ENCODE measurements at places on chromosomes 11 and 22.
A peak's percentile ranks its signal among the peaks of the same experiment; 100 is the strongest.

GRCh38 chr11:74086242-74086884, 77.5 kb upstream of the UCP3 start:
- no peak for DNase-seq

GRCh38 chr11:78446210-78446609, 28.6 kb upstream of the GAB2 start:
- no peak for DNase-seq

DNA sequence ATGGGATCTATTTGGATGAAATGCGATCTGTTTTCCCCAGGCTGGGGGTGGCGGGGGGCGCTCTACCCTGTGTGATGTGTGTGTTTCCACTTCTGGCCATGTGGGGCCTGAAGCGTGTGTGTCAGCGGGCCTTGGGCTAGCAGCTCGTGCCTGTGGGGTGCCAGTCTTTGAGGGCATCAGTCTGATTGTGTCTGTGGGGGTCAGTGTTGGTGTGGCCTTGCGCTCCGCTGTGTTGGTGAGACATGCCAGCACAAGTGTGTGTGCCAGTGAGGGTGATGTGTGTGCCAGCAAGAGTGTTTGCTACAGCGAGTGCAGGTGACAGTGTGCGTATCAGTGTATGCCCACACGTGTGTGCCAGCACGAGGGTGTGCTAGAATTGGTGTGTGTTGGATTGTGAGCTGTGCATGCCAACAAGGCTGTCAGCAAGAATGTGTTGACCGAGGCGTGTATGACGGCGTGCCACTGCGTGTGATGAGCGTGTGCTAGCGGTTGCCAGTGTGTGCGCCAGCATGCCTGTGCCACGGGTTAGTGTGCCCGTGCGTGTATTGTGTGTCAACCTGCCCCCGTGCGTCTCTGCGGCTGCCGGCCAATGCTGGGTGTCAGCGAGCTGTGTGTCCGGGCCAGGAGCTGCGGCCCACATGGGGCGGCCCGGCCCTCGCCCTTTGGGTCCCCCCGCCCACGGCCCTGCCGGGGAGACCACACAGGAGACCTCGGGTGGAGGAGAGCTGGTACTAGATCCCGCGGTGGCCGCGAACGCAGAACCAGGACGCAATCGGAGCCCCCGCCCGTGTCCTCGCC, 519 bp downstream of the ARRB1 start:
- no peak for DNase-seq

DNA sequence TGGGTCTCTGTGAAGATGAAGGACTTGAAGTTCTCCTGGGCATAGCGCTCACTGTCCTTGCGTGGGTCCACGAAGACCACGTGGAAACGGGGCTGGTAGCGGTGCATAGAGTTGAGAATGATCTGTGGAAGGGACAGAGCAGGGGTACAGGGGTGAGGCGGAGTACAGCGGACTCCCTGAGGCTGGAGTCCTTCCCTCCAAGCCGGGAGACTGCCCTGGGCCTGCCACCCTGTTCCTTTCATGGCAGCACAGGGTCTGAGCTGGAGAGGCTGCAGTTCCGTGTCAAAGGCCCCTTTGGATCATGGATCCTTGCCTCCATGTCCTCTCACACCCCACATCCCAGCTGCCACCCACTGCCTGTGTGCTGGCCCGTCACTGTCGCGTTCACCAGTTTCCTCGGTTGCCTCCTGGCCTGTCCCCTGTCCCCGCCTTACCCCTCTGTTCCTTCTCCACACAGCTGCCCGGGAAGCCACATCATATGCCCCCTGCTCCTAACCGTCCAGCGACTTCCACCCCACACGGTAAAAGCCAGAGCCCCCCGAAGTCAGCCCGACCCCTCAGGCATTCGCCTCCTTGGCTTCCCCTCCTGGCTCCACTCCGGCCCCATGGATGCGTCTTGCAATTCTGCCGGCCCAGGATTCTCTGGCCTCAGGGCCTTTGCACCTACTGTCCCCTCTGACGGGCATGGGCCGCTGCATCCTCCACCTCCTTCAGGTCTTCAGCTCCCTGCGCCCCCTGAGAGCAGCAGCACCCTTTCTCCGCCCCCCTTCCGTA, 3.4 kb upstream of the NUDT8 start:
- no peak for DNase-seq

DNA sequence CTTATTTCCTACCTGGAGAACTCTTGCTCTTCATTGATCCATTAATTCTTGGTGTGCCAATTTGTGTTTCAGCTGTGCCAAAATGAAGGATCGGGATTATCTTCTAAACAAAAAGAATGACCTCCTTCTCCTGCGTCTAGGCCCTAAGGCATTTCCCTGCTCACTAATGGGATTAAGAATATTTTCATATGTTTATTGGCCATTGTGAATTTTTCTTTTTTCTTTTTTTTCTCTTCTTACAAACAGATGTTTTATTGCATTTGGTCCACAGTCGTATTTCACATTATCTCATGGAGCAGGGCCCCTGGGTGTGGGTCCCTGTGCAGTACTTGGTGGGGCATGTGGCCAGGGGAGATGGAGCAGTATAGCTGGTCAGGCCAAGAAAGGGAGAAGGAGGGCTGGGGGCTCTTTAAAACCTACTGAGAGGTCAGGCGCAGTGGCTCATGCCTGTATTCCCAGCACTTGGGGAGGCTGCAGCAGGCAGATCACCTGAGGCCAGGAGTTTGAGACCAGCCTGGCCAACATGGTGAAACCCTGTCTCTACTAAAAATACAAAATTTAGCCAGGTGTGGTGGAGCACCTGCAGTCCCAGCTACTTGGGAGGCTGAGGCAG, 35.3 kb upstream of the HORMAD2 start:
- no peak for DNase-seq

GRCh38 chr11:105100206-105100605, 39.4 kb downstream of the CARD18 start:
- DNase-seq, result no peak

DNA sequence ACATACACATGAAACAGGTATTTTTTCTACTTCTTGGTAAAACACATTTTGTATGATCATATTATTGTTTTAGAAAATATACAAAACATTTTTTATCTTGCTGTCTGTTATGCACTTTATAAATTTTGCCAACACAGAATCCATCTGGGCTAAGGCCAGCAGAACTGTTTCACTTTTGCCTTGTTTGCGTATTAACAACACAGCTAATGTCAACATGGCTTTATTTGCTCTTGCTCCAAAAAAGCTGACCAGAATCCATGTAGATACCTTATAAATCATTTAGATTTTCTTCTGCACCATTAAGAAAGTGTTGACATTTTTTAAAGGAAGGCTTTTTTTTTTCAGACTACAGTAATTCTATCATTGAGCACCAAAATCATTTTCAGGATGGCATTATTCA, 58.1 kb upstream of the PGR start:
- DNase-seq, result no peak

GRCh38 chr22:26398741-26399153, 30.3 kb upstream of the ASPHD2 start:
- peak; percentile 21 for DNase-seq

- no peak for DNase-seq
Measured at GRCh38 chr22:34976886-34977285, 89.1 kb upstream of the ISX start.

DNA sequence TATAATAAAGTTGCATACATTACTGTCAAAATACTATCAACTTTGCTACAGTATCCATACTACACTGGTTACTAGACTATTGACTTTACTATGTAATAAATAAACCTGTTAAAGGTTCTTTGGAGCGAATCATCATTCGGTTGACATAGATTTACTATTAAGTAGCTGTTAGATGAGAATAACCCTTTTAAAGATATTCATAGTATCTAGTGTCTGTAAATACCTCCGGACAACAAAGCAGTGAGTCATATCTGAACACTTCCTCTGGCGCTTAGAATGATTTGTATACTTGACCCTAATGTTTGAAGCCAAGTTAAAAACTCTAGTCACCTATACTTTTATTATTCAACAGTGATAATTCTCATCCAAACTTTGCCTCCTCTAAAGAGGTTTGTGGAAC, 84.7 kb downstream of the MSANTD4 start:
- DNase-seq, result peak; percentile 50

GRCh38 chr11:30893318-30893717, 307.2 kb upstream of the MPPED2 start:
- no peak for DNase-seq

DNA sequence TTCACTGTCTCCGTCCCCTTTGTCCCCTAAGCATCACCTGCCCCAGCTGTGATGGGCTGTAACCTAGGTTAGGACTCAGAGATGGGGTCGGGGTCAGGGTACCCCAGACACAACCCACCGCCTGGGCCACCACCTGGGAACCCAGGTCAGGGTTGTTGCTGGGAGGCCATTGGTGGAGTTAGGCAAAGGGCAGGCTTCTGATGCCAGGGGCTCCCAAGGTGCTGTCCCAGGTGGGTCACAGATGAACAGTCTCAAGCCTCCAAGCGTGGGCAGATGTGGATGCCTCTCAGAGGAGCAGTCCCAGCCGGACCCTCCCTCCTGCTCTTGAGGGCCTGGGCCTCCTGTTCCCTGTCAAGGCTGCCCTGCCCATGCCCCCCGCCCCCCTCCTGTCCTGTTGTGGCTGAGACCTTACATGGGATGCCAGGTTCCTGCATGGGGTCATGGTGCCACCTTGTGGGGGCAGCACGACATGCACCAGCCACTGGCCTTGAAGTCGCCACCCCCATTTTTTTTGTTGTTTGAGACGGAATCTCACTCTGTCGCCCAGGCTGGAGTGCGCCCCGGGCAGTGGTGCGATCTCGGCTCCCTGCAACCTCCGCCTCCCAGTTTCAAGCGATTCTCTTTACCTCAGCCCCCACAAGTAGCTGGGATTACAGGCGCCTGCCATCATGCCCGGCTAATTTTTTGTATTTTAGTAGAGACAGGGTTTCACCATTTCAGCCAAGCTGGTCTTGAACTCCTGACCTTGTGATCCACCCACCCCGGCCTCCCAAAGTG, 12.1 kb downstream of the GATD1 start:
- no peak for DNase-seq

- DNase-seq, result no peak
Measured at GRCh38 chr11:60855726-60856633, at the start of gene PTGDR2. TSS of gene PTGDR2 (minus strand) at chr11:60855950. CDS start at chr11:60853722, 2,228 bp downstream.

GRCh38 chr22:44042249-44043218, 18.4 kb downstream of the PARVB start:
- DNase-seq, result no peak

DNA sequence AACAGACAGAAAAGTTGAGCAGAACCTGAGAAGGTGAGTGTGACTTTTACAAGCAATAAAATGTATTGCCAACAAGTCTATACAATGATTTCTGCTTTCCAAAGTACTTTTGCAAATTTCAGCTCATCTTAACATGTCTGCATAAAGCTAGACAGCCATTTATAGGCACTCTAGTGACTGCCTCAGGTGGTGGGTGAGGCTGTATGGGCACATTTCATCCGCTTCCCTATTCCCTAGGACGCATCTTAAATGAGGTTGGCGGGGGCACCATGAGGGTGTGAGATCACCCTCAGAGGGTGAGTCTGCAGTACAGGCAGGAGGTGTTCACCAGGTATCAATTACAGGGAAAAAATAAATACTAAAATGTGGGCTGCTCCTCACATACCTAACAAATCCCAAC, 110.1 kb downstream of the ETS1 start:
- no peak for DNase-seq

DNA sequence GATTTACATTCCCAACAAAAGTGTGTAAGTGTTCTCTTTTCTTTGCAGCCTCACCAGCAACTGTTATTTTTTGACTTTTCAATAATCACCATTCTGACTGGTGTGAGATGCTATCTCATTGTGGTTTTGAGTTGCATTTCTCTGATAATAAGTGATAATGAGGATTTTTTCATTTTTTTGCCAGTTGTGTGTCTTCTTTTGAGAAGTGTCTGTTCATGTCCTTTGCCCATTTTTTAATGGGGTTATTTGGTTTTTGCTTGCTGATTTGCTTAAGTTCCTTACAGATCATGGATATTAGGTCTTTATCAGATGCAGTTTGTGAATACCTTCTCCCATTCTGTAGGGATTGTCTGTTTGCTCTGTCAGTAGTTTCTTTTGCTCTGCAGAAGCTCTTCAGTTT, 107.7 kb downstream of the EHF start:
- no peak for DNase-seq

DNA sequence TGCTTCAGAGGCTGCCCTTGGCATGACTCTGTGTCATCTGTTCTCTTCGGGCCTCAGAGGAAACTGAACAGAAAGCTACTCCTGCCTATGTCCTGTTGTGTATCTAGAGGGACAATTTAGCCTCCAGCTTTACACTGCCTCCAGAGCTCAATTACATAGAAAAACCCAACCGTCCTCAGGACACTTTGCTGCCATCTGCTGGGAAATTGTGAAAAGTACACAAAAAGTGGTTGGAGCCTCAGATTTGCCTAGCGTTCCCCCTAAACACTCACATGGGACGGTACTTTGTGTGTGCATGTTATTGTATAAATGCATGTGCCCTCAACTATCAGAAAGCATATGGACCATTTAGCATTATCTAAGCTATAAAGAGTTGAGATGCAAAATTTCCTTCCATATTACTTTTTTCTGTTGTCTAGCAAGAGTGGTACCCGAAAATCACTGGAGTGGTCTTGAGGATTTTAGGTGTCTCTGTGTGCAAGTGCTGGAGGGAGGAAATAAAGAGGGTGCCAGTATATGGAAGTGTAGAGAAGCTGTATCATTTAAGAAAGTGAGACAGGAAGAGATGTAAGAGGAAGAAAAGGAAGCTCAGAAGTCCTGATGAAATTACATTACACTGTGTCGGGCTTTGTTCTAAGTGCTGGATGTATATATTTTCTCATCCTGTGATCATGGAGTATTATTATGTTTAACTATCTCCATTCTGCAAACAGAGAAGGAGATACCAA, 8.7 kb upstream of the MS4A4E start:
- DNase-seq, result no peak

- DNase-seq, result no peak
Measured at GRCh38 chr11:1908618-1909017, 10.9 kb upstream of the TNNT3 start.

GRCh38 chr22:20937794-20938671, 20.8 kb downstream of the CRKL start:
- DNase-seq, result no peak

GRCh38 chr22:45757068-45757467, 85.4 kb downstream of the ATXN10 start:
- no peak for DNase-seq

DNA sequence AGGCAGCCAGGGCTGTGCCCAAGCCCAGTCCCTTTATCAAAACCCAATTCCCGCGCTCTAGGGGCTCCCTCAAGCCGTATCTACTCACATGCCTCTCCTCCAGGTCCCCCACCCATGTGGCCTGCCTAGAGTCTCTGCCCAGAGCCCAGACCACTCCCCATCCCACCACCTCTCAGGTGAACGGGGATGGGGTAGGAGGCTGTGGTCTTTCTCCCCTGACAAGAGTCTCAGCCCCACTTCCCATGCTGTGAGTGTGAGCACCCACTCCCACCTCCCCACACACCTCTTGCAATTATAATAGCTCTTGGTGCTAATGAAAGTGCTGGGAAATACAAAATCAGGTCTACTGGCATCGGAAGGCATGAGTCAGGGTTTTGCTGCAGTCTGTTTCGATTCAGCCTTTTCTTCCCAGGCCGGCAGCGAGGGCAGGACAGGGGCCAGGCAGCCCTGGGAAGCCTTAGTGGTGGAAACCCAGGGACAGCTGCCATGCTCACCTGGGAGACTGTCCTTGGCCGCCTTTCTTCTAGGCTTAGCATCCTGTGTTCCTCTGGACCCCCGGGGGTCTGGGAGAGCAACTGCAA, 16.7 kb upstream of the TMPRSS4 start:
- no peak for DNase-seq
